ENCODE measurements at places on chromosomes 13 and 19.

- DNase-seq: no peak
Measured at GRCh38 chr13:109817591-109818535, 31.5 kb upstream of the IRS2 start.

DNA sequence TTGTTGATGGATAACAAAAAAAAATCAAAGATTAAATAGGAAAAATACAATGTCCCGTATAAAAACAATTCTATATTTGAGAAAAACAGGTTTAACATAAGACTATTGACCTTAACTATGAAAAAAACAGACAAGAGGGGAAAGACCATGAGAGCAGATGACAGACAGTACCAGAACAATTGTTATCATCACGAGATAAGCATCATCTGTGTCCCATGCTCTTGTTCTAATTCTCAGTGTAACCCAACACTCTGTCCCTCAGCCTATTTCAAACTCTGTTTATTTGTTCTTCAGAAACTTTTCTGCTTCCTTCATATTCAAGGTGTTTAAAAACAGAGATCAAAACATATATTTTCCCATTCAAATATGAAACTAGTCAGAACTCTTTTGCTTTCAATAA is 216.4 kb downstream of the PCDH9 start:
- no peak for DNase-seq

GRCh38 chr19:16202320-16203255 is 4.9 kb downstream of the AP1M1 start:
- no peak for DNase-seq

GRCh38 chr13:27868641-27869435 is 51.0 kb upstream of the PDX1 start:
- DNase-seq: no peak

- DNase-seq: no peak
Measured at GRCh38 chr13:44537248-44537647, 38.9 kb downstream of the TSC22D1 start.
